Stimulated activated CD4-positive, alpha-beta T cell treated with anti-CD3 and anti-CD28 coated beads, Interleukin-15, amount 100 ng/mL, for 1 hour (primary cell): ENCODE measurements at places on chromosomes 1 and 21.

DNA sequence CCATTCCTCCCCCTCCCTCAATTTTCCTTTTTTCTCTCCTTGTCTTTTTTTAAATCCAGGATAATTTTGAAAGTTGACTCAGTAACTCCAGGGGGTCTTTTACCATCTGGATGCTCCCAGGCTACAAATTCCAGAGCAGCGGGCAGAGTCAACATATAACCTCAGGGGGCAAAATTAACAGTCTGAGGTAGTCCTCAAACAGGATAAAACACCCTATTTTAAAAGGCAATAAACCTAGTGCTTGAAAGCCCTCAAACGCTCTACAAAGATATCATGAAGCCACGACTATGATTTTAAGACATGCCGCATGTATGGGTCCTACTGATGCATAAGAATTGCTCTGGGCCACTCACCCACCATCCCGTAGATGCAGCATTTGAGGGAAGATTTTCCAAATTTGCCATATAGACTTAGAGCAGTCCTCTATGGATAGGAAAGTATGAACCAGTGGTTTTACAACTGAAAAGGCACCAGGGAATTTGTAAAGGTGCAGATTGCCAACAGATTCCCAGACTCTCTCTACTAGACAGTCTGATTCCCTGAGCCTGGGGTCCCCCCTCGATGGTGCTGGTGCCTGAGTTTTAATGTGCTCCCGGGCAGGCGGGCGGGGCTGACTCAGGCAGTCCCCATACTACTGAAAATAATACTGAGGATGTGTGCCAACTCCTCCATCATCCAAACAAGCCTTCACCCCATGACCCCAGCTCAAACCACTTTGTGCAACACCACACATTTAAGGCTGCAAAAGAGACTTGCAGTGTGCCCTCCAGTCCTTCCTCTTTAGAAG, 37.2 kb downstream of the PTPN14 start:
- DNase-seq, result no peak

DNA sequence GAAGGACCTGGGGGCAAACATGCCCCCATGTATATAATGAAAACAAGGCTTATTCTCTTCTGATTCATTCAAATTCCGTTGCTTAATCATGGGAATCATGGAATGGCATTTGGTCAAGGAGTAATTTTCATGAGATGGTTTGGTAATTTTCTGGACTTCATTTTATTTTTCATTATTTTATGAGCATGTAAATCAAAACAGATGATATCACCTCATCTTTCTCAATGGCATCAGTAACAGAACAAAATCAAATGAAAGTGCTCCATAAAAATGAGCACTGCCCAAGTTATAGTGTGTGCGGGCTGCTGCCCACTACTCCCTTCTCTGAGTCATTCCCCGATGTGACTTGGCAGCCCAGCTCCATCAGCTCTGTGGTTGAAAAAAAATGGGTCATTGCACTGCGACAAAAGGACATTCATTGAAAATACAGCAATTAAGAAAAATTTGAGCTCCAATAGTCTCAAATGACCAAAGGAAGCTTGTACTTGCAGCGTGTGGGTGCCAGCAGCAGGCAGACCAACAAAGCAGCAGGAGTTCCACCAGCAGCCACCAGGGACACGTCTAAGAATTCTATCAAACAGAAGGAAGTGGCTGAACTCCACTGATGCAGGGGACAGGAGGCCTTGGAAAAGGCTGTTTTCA, 84.3 kb upstream of the VAV3 start:
- no peak for DNase-seq

GRCh38 chr1:39500862-39501389, 9.5 kb downstream of the BMP8A start:
- no peak for DNase-seq

- DNase-seq, result no peak
These were observed 8.1 kb upstream of the TMCO2 start for GRCh38 chr1:40239626-40240025.

GRCh38 chr1:209103092-209103491, 480.4 kb upstream of the CAMK1G start:
- DNase-seq, result no peak

GRCh38 chr1:172673761-172674160, 14.9 kb downstream of the FASLG start:
- DNase-seq, result no peak

DNA sequence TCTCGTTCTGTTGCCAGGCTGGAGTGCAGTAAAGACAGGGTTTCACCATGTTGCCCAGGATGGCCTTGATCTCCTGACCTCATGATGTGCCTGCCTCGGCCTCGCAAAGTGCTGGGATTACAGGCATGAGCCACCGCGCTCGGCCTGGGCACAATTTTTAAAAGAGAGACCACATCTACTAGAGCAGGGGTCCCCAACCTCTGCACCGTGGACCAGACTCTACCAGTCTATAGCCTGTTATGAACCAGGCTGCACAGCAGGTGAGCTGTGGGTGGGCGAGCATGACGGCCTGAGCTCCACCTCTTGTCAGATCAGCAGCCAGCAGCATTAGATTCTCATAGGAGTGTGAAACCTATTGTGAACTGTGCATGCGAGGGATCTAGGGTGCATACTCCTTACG, 20.8 kb downstream of the TNNT2 start:
- DNase-seq, result no peak

GRCh38 chr1:160206421-160207117, 1.4 kb downstream of the PEA15 start:
- DNase-seq, result no peak

DNA sequence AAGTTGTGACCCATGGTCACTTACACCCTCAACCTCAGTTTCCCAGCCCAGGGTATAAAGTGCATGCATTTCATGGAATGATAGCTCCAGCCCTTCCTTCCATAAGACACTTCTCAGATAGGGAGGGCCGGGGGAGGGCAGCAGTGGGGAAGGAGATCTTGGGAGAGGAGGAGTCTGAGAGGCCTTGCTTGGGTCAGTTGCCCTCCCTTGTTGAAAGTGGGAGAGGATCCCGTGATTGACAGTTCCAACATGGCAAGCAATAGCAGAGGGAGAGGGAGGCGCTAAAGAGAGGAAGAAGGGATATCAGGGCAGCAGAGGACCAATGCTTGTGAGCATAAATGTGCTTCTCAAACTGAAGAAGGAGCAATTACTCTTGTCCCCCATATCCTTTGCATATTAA, 244.4 kb downstream of the CHRM3 start:
- DNase-seq, result no peak
